Right renal pelvis (tissue), 4 donors: ENCODE measurements at places on chromosomes 6 and 20. TPM values are rescaled to one million over a fixed set of nuclear protein-coding genes. Genes with fewer than 3 reads are reported as not detected.

GRCh38 chr6:34027445-34027936, 118.4 kb downstream of the GRM4 start:
- no peak for DNase-seq

- DNase-seq, result no peak
Observed at GRCh38 chr6:84908304-84908904, 144.0 kb upstream of the TBX18 start.

DNA sequence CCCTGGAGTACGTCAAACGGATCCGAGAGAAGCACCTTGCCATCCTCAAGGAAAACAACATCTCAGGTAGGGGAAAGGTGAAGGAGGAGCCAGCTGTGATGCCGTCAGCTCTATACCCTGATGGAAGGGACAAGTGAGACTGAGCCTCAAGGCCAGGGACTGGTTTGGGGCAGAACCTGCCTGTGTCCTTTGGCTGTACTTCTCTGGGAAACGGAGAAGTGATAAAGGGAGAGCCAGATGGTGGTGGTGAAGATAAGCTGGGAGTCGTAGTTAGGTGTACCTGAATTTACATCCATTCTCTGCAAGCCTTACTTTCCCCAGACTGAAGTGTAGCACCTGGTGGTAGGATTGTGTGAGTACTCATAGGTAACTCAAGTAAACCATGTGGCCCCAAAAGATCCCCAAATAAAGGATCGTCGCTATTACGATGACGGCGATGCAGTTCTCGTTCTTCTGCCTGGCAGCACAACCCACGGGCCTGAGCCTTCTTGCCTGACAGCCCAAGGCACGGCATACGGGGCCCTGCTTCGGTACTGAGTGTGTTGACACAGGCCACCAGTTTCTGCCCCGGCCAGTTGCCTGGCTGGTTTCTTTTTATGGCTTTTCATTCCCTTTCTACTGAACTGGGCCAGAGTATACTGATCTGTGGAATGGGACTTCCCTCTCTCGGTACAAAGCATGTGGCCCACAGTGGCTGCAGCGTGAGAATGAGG, 10.6 kb downstream of the PCIF1 start:
- no peak for DNase-seq

DNA sequence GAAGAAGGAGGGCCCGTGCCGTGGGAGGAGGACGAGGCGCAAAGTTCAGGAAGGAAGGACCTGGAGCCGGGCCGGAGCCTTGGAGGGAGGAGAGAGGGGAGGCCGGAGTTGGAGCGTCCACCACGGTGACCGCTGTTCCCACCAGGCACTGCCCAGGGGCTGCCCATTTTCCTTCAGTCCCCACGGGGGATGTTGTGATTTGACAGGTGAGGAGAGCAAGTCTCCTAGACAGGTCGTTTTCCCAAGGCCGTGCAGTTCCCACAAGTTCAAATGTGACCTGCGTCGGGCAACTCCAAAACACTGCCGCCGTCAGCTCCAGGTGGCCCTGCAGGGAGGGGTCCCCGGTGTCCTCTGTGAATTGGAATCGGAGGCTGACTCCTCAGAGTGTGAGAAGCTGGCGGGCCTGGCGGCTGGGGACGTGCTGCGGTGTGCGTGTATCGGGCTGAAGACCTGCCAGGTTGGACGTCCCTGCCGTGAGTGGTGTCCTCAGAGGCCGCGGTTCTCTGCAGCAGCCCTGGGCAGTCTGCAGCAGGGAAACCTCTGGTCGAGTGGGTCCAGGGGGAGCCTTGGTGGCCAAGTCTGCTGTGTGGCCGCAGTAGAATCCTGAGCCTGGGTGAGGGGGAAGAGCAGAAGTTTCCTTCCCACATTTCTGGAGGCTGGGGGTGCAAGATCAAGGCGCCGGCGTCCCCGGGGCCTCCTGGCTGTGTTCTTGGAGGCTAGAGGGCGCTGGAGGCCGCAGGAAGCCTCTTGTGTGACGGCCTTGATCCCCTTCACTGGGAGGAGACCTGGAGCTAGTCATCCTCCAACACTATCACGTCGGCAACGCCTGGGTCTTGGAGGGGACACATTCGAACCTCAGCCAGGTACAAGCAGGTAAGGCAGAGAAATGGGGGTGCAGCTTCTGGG, 115.1 kb upstream of the FRMD1 start:
- no peak for DNase-seq

The PPP1R11 gene
- polyA plus RNA-seq, result 70.9 TPM
